ENCODE measurements at places on chromosomes 13 and 19.

DNA sequence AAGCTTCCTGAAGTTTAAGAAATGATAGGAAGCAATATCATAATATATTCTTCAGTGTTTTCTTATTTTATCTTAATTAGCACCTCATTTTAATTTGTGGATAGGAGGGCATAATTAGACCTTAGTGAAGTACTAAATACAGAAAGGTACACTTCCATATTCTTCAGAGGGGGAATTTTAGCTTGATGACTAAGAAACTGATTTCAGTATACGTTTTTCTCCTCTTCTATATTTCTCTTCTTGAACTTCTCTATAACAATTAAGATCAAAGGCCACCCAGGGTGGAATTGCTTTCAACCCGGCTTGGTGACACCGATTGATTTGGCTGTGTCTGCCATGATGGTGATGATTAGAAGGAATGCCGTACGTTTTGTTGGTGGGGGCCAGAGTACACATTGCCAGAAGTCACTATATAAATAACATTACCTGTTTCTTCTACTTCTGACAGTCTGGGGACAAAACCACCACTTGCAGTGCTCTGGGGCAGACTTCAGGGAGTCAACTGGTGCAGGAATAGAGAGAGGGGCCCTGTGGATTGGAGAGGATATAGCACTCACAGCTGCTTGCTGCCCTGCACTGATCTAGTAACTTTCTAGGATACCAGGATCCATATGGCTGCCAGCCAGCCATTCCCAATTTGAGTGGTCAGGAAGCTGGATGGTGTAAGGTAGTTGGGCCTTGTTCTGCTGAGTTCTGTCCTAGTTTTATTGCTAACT lies 73.8 kb downstream of the SPATA13 start:
- DNase-seq, result no peak

DNA sequence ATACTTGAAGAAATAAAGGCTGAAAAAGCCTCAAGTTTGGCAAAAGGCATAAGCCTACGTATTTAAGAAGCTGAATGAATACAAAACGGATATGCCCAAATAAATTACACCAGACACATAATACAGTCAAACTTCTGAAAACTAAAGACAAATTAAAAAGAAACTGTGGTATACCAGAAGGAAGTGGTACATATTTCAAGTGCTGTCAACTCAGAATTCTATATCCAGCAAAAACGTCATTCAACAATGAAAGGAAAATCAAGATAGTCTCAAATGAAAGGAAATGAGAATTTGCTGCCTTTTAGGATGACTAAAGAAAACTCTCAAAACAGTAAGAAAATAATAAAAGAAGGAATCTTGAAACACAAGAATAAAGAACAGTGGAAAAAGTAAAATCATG lies 69.5 kb downstream of the POLR1D start:
- DNase-seq, result no peak

DNA sequence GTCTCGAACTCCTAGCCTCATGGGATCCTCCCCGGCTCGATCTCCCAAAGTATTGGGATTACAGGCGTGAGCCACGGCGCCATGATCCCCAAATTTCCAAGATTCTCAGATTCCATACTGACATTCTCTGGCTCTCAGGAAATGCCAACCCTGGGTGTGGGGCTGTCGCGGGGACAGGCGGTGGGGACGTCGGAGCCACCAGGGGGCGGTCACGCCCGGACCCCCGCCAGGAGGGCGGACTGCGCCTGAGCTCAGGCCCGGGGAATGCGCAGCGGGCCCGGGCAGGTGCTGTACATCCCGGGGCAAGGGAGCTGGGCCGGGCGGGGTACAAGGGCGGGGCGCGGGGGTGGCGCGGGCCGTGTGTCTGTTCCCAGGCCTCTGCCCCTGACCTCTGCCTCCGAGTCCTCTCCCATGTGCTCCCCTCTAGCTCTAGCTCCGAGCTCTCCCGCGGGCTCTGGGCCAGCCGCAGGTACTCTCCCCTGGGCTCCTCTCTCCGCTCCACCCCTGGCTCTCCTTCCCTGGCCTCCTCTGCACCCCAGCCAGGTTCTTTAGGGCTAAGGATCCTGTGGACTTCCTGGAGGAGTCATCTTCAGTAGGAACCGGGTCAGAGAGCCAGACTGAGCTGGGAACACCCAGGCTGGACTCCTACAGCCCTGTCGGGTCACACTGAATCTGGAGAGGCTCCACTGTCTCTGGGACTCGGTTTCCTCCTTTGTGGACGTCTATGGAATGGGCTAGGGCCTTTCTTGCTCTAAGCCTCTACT lies 2.4 kb downstream of the PPP1R13L start:
- DNase-seq, result no peak

DNA sequence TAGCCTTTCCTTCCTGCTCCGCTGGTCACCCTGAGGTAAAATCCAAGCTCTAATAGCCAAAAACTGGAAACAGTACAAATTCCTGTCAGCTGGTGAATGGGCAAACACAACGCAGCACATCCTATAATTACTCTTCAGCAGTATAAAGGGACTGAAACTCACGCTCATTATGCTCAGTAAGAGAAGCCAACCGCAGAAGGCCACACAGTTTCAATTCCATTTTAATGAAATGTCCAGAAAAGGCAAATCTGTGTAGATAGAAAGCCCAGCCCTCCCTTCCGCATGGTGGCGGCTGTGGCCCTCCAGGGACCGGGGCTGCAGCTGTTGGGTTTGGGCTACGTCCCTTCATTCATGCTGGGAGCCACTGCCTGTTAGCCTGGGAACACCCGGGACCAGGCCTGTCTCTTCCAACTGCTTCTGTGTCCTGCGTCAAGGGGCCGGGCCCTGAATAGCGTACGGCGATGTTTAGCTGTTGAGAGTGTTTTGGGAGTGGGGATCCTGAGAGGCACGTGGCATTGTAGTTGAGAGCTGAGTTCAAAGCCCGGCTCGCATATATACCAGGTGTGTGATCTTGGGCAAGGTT lies 23.5 kb downstream of the NKPD1 start:
- DNase-seq, result no peak

- DNase-seq, result no peak
Measured at GRCh38 chr13:24900507-24900906, 136.5 kb downstream of the RNF17 start.

GRCh38 chr13:99367663-99368448 lies 60.7 kb upstream of the GPR183 start:
- no peak for DNase-seq

DNA sequence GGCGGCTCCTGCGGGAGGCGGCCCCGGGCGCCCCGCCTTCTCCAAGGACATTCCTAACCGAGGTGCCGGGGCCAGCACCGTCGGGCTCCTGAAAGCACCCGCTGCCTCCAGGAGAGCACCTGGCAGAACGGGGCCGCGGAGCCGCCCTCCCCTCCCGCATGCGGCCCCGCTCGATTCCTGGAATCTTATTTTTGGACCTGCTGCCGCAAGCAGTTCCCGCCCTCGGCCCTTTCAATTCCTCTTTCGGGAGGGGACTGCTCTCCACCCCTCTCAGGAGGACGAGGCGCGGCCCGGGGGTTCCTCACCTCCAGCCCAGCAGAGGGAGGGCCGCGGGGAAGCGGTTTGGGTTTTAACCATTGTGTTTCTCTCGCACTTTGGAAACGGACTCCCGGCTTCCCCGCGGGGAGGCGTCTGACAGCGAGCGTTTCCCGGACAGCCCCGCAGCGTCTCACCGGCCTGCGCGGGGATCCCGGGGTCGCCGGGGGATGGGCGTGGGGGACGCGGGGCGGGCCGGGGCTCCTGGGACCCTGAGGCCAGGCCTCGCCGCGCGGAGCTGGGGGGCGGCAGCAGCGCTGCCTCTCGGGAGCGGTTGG lies 849 bp downstream of the GAS6 start:
- DNase-seq, result no peak

DNA sequence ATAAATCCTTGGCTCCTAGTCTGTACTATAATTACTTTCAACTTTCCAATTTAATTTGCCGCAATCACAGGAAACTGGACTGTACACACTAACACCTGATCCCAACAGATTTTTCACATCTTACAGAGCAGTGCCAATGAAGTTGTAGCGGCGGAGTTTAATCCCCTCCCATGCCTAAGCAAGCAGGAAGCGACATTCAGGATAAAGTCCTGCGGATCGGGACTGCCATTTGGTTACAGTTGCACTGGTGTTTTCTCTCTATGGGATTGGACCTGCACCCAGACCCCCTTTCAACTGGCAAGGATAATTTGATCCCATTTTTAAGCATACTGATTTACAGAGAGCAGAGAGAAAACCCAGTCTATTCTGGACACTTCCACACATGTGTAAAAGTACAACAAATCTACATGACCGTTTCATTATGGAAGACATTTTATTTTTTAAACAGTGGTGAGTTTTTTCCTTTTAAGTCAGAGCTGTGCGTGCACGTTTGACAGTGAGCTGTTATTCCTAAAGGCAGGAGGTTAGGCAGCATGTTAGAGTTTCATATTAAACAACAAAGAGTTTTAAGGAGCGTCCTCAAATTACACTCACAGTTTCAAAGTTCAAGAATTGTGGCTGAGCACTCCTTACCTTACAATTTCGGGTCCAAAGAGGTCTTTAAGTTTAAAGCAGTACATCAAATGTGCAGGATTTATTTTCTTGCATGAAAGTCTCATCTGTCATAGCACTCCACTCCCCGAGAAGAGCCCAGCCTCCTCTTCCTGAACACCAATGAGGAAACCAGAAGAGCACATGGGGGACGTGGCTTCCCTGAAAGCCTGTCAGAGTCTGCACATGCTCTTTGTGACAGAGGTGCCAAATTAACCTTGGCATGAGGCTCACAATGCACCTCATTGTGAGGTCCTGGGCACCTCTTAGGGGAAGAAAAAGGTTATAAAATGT lies 141.6 kb upstream of the RFC3 start:
- DNase-seq, result no peak

DNA sequence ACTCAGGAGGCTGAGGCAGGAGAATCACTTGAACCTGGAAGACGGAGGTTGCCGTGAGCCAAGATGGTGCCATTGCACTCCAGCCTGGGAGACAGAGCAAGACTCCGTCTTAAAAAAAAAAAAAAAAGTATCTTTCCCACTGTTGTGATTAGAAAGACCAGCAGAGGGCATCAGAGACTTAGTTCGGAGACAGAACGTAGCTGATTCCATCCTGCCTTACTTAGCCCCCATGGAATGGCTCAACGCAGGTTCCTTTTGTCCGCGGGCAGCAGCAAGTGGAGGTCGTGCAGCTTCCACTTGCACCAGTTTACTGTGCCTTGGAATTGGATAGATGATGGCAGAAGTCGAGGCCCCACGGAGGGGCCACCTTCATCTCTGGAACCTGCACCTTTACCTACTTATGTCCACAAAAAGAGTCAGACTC lies 8.1 kb downstream of the TIMM29 start:
- DNase-seq, result no peak

DNA sequence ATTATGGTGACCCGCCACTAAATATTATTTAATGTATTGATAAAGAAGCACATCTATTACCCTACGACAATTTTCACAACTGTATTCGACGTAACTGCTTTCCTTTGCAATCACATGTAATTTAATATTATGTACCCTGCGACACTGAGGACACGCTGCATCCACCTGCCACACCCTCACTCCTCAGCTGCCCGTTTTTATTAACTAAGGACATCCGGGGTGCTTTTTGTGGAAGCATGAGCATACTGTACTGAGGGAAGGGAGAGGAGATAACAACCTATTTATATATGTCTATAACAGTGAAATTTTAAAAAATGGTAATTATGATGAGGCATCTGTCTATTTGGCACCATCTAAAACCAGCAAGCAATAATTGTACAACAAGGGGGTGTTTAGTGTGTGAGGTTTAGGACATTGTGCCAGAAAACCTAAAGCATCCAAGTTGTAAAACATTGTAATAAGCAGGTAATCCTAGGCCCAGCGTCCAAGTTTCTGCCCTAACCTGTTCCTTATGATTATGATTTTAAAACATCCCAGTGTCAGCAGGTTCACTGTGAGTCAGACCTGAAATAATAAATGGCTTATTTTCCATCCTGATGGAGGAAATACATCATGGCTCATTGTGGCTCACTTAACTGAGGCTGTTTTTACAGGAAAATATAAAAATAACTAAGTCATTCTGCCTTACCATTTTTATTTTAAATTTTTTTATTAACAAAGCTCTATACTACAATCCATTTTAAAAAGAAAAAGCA lies 56.3 kb downstream of the FOXO1 start:
- DNase-seq, result no peak

DNA sequence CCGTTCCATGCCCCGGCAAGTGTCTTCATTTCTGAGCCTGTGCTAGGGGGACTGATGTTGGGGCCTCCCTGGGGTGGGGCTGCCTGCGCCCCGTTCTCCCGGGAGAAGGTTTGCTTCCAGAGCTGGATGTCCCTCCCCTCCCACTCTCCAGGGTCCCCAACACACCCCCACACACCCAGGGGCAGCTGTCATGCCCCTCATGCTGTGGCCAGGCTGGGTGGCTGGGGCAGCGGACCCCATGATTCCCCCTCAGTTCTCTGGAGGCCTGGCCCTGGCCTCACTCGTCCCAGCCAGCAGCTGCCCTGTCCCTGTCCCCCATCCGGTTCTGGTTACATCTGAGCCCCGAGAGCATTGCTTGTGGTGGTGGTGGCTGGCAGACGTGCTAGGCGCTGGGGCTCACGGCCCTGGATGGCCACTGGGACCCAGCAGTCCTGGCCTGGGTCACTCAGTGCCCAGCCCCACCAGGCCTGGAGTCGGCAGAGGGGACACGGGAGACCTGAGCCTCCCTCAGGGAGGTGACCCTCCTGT lies 184.8 kb downstream of the KDM4B start:
- no peak for DNase-seq

DNA sequence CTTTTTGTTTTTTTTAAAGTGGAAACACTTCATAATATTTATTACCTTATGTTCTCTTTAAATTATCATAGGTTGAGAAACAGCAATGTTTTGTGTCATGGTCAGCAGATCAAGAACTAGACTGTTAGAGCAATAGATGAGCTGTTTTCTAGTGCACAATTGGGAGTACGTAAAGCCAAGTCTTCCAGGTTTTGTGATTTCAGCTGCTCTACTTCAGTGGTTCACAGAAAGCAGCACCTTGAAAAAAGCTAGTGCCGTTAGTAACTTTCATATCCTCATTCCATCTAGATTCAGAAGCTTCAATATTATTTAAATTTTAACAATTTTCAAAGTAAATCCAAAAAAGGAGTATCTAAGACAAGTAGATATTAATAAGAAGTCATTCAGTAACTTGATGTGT lies 1.9 kb downstream of the GPR18 start:
- DNase-seq, result no peak

GRCh38 chr13:48165063-48165462 lies 67.9 kb upstream of the ITM2B start:
- no peak for DNase-seq

GRCh38 chr19:31562966-31563612 lies 213.9 kb upstream of the TSHZ3 start:
- DNase-seq, result no peak

DNA sequence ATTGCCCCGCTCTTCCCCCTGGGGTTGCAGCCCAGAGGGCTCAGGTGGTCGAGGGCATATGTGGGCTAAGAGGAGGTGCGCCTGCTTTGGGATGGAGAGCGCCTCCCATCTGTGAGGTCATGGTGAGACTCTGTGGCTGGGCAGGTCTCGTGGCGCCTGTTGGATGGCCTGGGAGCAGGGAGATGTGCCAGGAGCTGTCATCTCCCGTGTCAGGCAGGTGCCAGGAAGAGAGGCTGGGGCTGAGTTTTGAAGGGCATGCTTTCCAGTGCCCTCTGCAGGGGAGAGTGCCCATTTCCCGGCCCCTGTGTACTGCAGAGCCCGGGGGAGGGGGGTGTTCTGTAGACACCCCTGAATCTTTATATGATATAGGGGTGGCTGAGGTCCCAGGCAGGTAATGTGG lies 2.8 kb downstream of the WTIP start:
- DNase-seq, result no peak

Measured in hypothalamus (tissue), 51 donors.